ENCODE measurements at places on chromosomes 6 and 20.

- no peak for DNase-seq
These were observed 632.2 kb downstream of the COL12A1 start for GRCh38 chr6:74573613-74574012.

DNA sequence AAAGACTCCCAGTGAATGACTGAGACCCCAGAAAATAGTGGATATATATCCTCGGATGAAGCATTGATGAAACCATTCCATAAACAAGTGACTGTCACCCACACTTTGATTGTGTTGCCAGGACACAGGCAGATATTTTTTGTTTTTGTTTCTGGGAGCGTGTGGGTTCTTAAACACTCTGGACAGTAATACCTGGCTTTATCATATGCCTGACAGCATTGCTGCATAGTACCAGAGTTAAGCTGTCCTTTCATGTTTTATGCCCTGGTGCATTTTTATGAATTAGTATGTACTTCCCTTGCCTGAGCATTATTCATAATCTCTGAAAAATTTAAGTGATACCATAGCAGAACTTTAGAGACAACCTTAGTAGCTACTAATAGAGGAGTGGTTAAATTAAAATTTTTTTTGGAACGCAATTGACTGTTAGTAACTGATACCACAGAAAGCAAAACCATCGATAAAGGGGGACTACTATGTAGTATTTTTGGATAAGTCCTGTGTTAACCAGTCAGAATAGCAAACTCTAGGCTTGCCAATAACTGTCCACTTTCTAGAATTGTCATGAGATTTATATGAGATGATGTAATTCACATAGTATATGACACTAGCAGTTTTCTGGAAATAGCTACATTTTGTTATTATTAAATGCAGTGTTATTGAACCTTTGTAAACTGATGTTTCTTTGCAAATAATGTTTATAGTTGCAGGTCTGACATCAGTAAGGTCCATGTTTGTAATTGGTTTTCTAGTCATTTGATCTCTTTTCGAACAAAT is 30.4 kb downstream of the SENP6 start:
- DNase-seq, result no peak

DNA sequence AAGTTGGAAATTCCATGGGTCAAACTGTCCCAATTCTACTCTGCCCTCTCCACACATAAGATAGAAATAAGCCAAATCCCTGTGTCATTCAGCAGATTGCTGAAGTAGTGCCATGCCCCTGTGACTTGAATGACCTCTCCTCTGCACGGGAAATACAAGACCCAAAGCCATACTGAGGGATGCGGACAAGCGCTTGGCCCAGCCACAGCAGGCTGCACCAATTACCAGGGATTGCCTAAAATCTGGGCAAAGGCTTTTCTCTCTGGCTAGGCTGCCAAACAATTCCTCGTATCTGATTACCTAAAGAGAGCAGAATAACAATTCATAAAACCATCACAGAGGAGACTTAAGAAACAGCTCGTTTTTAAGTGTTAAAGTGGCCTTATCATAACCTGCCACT is 421.8 kb upstream of the JARID2 start:
- no peak for DNase-seq

GRCh38 chr6:20751293-20751935 is 217.2 kb downstream of the CDKAL1 start:
- DNase-seq, result no peak

- no peak for DNase-seq
These were observed 75.4 kb downstream of the RPP40 start for GRCh38 chr6:4928426-4928825.

DNA sequence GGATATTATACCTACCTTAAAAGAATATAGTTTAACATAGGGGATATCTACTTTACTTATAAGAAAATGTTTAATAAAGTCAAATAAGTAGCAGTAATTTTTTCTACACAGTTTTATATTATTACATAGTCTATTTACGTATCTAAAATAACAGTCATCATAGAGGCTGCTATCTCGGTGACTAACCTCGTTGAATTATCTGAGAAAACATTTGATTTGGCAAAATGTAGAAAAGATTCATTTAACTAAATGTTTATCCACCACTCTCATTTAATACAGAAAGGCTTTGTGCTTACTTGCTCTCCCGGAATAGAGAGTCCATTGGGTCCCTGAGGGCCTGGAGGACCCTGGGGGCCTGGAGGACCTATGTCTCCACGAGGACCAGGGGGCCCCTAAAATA is 103.6 kb downstream of the COL12A1 start:
- no peak for DNase-seq

GRCh38 chr20:25203089-25203488 is 7.6 kb downstream of the ENTPD6 start:
- DNase-seq, result no peak

DNA sequence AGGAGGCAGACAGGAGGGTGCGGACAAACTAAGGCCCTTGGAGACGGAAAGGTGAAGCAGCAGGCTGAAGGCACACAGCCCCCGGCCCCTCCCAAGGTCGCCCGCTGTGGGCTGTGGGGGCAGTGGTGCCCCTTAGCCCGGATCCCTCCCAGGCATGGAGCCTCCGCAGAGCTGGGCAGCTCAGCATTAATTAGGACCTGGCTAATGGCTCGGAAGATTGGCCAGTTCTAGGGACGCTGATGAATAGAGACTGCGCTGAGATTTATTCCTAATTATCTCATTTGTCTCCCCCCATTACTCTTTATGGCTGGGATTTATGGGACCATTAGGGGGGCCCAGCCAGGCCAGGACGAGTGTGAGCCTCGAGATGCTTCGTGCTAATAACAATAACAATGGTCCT is 20.4 kb downstream of the MDFI start:
- DNase-seq, result no peak

GRCh38 chr6:167898673-167899311 is 72.1 kb downstream of the AFDN start:
- DNase-seq, result no peak

GRCh38 chr20:24616258-24617079 is 147.0 kb downstream of the SYNDIG1 start:
- DNase-seq, result no peak

DNA sequence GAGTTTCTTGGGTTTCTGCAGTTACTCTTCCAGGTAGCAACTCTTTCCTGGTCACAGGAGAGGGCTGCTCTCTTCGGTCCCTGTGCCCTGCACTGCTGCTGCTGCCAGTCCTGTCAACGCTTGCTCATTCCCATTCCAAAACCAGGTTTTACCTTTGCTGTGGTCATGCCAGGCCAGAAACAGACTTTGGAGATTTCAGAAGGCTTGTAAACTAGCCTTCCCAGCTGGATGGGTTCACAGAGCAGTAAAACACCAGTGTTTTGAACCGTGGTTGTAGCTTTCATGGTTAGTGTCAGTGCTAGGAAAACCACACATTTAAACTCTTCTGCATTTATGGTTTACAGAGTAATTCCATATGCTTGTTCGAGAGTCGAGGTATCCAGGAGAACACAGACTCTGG is 16.2 kb downstream of the ARFGEF2 start:
- DNase-seq, result no peak

- DNase-seq, result no peak
These were observed 88.0 kb upstream of the RPS6KA2 start for GRCh38 chr6:166715065-166715464.

GRCh38 chr6:167906899-167907298 is 80.2 kb downstream of the AFDN start:
- DNase-seq, result no peak

DNA sequence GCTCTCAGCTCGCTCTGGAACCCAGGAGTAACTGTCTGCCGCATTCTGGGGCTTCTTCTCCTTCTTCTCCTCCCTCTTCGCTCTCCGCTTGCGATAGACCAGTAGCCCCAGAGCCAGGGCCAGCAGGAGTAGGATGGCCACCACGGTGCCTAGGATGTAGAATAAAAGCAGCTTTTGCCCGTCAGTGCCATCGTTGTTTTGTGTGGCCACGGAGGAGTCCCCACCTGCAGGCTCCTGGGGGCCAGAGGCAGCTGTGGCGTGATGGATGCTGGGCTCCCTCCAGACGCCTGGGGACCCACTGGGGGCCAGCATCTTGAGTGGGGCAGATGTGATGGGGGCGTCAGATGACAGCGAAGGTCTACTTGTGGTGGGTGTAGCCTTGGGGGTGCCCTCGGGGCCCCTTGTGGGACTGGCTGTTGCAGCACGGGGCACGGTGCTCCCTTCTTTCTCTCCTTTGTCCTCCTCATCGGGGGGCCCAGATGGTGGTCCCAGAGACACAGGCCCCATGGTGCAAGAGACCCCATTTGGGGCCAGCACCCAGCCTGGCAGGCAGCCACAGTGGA is 1.8 kb downstream of the CD93 start:
- no peak for DNase-seq

- no peak for DNase-seq
These were observed 94.9 kb downstream of the TINAG start for GRCh38 chr6:54403096-54403495.

DNA sequence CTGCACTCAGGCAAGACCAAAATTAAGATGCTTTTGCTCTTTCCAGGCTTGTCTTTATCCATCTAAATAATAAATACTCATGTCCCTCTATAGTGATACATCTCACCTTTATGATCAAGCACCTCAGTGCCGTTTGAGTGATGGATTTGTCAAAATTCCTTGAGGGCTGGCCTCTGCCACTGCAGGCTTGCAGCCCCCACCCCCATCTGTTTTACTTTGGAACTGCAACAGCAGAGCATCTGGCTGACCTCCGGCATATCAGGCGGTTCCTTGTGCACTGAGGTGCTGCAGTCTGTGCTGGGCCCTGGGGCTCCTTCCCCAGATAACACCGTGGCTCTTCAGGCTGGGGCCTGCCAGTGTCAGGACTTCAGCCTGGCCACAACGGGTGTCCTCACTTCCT is 386.9 kb downstream of the CDH26 start:
- no peak for DNase-seq
